ENCODE measurements at places on chromosomes 12 and 14.

- DNase-seq = no peak
Observed at GRCh38 chr12:100795174-100795799, 711 bp downstream of the ANO4 start.

DNA sequence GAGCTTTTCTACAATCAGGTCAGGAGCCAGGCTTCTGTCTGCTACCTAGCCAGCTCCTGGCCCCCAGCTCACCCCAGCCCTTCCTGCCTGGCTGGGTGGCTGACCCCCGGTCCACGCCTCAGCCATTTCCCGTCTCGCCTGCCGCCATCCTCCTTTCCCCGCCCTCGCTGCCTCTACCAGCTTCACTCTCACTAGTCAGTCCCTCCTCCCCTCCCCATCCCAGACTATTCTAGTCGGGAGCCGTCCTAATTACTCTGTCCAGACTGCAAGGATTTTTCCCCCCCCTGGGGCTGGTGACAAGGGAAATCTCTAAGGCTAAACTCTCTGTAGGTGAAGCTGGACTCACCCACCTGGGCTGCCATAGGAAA is 825 bp downstream of the DHH start:
- DNase-seq = no peak

- no peak for DNase-seq
Observed at GRCh38 chr12:22105542-22105941, 59.5 kb downstream of the CMAS start.

DNA sequence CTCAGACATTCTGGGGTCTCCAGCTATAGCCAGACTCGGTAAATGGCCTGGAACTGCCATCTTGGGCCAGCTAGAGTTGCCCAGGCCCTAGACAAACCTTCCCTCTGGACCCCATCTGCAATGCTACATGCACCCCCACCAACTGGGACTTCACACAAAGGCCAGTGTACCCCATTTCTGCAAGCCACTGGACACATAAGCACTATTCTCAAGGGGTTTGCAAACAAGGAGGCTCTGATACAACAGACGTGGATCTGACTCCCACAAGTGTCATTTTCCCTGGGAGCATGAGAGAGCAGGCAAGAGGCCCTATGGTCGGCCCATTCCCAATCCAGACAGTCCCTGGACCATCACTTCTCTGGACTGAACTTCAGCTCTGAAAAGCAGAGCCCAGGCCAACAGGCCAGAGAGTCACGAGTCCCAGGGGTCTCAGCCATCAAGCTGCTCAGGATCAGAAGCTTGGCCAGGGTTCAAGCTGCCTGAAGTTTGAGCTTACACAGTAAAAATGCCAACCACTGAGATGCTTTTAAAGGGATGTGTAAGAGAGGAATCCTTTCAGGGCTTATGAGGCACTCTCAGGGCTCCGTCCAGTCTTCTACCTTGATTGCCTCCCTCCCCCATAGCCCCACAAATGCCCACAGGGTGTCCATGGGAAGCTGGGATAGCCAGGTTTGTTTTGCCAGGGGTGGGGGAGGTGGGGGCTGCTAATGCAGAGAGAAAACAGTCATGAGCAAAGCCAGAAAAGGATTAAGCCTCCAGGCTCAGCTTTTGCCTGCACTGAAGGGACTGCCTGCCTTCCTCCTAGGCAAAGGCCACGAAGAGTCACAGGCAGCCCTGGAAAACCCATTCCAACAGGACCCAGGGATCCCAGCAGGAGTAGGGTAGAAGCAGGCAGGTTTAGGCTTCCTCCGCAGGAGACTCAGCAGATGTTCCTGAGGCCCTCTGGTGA is 31.7 kb upstream of the PNMA1 start:
- DNase-seq = no peak

DNA sequence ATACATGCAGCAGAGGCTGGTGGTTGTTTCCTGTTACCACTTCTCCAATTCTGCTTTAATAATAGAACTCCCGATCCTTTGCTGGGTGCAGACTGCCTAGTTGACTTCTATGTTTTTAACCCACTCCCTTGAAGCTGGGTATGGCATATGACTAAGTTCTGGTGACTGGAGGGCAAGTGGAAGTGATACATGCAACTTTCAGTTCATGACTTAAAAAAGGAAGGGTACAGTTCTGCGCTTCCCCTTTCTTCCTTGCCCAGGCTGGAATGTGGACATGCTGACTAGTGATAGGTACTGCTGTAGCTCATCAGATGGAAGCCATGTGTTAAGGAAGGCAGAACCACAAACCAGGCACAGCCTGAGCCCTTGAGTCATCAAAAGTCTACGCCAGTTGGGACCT is 2.4 kb upstream of the A2M start:
- peak; percentile 92 for DNase-seq

- no peak for DNase-seq
Observed at GRCh38 chr14:61188196-61188595, 92.9 kb downstream of the TMEM30B start.

DNA sequence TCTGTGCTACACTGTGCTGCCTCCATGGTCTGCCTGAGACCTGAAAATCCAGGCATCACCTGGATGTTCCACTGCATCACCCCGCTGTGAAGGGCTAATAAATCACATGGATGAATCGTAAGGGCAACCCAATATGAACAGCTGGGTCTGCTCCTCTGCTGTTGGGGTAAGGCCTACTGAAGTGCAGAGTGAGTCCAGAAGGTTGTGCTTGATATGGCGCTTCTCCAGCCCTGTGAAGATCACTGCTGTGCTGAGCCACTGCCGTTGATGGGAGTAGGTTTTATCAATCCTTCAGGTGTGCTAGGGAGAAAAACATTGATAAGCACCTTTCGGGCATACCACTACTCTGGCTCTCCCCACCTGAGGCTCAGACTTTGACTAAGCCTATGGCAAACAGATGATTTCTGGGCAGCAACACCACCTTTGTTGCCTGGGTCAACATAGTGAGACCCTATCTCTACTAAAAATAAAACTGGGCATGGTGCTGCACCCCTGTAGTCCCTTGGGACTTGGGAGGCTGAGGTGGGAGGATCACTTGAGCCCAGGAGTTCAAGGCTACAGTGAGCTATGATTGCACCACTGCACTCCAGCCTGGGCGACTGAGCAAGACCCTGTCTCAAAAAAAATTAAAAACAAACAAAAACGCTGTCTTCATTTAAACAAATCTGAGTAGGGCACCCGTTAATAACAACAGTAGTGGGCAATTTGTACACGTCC is 1.7 kb downstream of the ACVRL1 start:
- no peak for DNase-seq

DNA sequence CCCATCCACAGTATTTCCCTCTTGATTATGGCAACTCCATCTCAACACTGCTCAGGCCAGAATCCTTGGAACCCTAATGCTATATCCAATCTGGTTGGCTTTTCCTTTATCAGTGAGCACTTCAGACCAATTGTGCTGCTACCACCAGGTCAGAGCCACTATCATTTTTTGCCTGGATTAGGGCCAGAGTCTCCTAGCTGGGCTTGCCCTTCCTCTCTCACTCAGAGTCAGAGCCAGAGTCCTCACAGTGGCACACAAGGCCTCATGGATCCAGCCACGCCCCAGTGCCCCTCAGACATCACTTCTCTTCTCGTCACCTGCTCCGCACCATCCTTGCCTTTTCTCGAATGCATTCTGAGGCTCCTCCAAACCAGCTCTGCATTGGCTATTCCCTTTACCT is 211.1 kb downstream of the ANO6 start:
- no peak for DNase-seq

GRCh38 chr12:104353012-104353981 is 49.8 kb downstream of the EID3 start:
- DNase-seq = no peak

- DNase-seq = no peak
Observed at GRCh38 chr12:69837657-69838415, 12.8 kb downstream of the MYRFL start.

DNA sequence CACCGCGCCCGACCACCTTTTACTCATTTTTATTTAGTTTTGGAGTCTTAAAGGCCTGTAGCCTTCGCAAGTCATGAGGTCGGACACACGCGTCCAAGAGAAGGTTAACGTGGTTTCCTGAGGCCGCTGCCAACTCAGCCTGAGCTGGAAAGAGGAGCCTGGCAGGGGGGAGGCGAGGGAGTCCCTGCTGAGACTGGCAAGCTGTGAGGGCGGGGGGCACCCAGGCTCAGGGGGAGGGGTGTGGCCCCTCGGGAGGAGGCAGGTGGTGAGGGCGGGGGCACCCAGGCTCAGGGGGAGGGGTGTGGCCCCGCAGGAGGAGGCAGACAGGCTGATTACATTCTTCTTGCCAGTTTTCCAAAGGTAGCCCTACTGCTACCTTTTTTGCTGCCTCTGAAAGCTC is 143.2 kb downstream of the PIWIL1 start:
- DNase-seq = no peak

- DNase-seq = no peak
Observed at GRCh38 chr12:111168009-111168900, 200.6 kb downstream of the PHETA1 start.

GRCh38 chr12:55820679-55821078 is 2.8 kb downstream of the ORMDL2 start:
- no peak for DNase-seq

- DNase-seq = no peak
Observed at GRCh38 chr12:22668441-22668840, 43.5 kb downstream of the ETNK1 start.

DNA sequence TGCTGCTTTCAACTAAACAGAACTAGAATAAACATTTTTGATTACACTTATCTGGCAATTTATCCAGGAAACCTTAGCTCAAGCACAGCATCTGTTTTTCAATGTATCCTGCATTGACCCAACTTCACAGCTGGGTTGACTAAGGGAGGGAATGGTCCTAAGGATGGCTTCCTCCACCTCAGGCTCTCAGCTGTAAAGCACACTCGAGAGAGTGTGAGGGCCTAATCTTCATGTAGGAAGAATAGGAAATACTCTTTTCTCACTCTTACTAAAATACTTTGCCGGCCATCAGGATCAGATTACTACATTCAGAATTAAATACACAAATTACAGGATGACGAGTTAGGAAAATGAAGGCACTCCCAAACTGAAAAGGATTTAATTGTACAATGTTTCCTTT is 7.2 kb downstream of the SETD3 start:
- no peak for DNase-seq

GRCh38 chr14:101459551-101459900 is 101.8 kb upstream of the DIO3 start:
- no peak for DNase-seq

DNA sequence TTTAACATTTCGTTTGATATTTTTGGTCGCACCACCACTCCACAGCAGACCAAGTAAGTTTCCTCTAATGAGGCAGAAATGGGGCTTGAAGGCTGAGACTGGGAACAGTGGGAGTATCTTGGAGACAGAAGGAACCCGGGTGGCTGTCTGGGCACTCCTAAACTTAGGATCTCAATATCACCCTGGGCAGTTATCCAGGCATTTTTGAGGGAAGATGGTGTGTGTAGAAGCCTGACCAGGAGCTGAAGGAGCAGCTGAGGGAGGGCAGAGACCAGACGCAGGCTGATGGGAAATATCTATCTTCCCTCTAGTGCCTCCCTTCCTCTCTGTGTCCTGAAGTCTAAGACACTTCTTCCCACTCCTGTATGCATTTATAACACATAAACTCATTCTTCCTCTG is 10.7 kb downstream of the MARS1 start:
- DNase-seq = no peak

DNA sequence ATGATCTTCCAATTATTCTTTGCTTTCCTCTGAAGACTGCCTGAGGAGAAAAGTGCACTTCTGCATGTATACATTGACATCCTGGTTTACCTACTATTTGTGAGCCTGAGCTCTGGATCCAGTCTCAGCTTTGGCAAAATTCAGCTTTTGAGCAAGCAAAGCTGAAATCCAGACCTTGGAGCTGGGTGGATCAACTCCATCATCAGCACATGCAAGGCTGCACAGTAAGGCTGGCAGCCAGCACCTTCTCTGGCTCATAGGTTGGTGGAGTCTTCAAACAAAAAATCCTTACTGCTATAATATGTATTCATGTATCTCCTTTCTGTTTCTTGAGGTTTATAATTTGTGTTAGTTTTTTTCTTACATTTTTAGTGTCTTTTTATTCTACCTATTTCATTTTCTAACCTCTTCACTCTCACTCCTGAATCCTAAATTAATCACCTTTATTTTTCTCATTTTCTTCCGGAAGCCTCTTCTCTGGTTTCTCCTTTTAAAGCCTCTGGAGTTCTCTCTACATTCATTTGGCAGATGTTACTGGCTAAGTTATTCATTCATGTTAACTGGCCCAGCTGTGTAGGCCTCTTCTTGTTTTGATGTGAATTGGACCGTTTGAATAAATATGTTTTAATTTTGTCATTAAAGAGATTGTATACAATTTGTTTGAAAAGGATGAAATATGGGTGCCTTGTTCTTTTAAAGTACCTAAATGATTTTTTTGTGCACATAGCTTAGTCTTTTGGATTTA is 224.8 kb downstream of the DACT1 start:
- DNase-seq = no peak

- peak; percentile 78 for DNase-seq
Observed at GRCh38 chr12:120356567-120357030, 12.4 kb downstream of the MSI1 start.

GRCh38 chr12:115383668-115384067 is 699.7 kb upstream of the TBX3 start:
- DNase-seq = no peak

GRCh38 chr12:80946591-80946990 is 8.9 kb upstream of the LIN7A start:
- DNase-seq = no peak

- DNase-seq = no peak
Observed at GRCh38 chr14:21032326-21033132, 2.1 kb downstream of the RNASE13 start.

GRCh38 chr12:61564466-61564865 is 695.7 kb upstream of the USP15 start:
- DNase-seq = no peak

GRCh38 chr12:26473291-26473690 is 277.9 kb downstream of the SSPN start:
- DNase-seq = peak; percentile 58

- DNase-seq = no peak
Observed at GRCh38 chr12:69824966-69825560, at the start of gene MYRFL. Gene MYRFL, plus strand, starts transcription at chr12:69825227. Its CDS starts 291 bp downstream, at chr12:69825518.

DNA sequence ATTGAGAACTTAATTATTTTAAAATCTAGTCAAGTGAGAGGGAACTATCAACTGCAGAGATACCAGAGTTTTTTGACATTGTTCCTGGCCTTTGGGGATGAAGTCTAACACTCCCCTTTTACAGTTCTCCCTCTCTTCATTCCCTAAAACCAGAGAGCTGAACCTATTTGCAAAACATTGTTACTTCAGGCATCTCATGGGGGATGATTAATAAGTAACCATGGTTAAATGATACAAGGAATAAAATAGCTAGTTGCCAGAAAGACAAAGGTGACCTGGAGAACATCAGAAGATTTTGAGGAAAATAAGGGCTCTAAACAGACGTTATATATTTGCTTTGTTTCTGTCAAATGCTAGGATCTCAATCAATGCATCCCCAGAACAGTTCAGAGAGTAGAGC is 42.3 kb downstream of the PDE6H start:
- no peak for DNase-seq
